ENCODE measurements at places on chromosomes 16 and 17.

- no peak for DNase-seq
These were observed 6.0 kb upstream of the KRT38 start for GRCh38 chr17:41446806-41447205.

DNA sequence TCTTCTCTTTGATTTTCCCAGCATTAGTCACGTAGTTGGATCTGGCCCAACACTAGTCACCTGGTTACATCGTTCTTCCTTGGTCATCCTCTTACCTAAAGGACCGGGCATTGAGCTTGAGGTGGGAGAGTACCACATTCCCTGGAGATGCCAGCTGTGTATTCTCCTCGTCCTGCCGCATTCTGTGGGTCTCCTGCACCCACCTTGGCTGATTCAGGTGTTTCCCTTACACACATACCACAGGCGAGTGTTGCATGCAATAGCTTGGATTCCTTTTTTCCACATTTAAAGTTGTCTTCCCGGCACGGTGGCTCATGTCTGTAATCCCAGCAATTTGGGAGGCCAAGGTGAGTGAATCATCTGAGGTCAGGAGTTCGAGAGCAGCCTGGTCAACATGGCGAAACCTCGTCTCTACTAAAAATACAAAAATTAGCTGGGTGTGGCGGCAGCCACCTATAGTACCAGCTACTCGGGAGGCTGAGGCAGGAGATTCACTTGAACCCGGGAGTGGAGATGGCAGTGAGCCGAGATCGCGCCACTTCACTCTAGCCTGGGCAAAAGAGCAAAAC is 21.6 kb upstream of the CLEC18C start:
- DNase-seq, result no peak

DNA sequence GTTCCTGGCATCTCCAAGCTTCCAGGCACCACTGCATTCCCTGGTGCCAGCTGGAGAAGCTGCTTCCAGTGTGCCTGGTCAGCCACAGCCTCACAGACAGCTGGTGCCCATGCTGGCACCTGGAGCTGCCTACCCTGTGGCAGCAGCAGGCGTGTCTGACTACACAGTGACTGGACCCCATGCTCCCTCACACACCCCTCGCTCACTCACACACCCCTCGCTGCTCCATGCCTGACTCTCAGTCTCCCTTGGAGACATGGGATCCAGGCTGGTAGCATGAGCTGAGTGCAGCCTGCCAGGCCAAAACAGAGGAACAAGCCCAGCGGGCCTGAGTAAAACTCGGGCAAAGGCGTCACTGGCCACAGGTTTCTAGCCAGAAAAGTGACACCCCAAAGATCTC is 59.1 kb upstream of the SMIM36 start:
- no peak for DNase-seq

GRCh38 chr16:87047221-87048037 is 269.8 kb downstream of the C16orf95 start:
- no peak for DNase-seq

DNA sequence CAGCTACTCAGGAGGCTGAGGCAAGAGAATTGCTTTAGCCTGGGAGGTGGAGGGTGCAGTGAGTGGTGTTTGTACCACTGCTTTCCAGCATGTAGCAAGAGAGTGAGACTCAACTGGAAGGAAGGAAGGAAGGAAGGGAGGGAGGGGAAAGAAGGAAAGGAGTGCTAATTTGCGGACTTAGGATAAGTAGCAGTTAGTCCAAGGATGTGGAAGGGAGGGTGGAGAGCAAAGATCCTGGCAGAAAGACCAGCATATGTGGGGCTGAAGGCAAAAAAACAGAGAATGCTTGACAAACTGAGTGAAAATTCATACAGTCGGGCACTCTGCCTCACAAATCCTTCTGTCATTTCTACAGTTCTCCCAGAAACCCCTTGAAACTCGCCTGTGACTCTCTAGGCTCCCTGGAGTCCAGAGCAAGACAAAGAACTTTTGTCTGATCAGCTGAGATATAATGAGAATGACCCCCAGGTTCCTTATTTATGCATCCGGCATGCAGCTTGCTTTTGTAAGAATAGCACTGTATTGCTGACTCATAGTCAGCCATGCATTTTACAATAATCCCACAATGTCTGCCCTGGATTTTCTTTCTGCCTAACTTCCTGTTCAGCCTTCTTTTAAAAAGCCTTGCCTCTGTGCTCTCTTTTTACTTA is 31.5 kb downstream of the CDK5RAP3 start:
- no peak for DNase-seq

- DNase-seq, result no peak
These were observed 6.9 kb upstream of the VPS53 start for GRCh38 chr17:721540-721937.

DNA sequence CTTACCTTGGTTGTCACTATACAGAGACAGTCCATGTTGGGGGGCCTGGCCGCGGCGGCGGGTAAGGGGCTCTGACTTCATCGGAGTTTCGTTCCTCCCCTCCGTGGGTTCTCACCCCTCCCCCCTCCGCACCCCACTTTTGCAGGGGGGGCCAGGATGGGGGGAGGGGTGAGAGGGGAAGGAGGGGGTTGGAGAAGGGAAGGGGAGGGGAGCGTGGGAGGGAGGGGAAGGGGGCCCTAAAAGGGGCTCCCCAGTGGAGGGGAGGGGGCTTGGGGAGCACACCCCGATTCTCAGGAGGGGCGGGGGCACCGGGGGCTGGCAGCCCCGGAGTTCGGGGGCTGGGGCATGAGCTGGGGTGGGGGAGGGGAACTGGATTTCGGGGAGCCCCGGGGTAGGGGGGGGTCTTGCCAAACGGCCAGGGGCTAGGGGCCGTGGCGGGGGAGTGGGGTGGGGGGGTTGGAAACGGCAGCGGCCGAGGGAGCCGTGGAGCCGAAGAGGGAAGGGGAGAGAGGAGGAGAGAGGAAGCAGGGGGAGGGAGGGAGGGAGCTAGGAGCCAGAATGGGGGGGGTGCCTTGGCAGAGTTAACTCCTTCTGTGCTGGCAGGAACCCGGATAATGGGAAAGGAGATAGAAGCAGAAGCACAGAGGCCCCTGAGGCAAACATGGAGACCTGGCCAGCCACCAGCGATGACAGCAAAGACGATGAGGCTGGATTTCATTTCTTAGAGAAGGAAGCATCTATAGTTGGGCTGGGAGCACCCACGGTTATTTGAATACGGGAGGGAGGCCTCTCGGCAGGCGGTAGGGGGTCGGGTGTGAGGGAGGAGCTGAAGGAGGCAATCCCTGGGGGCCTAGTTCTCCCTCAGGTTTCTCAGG is 2.3 kb downstream of the DLG4 start:
- peak; percentile 46 for DNase-seq

DNA sequence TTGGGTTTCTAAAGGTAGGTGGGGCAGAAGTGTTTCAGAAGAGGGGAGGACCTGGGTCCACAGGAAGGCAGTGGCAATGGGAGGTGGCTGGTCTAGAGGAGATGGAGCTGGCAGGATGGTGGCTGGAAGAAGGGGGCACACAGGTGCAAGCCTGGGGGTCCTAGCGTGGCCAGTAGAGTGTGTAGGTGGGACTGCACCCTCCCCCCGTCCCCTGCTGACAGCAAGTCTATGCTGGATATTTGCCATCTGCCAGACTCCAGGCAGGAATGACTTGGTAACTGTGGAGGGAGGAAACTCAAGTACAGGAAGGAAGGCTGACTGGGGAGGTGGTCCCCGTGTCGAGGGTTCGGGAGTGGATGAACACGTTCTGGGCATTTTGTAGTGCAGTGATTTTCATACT is 8.6 kb downstream of the MED9 start:
- no peak for DNase-seq

GRCh38 chr17:31496601-31497000 is 105.1 kb downstream of the RAB11FIP4 start:
- DNase-seq, result no peak

GRCh38 chr16:81734632-81735434 is 44.3 kb upstream of the PLCG2 start:
- no peak for DNase-seq

DNA sequence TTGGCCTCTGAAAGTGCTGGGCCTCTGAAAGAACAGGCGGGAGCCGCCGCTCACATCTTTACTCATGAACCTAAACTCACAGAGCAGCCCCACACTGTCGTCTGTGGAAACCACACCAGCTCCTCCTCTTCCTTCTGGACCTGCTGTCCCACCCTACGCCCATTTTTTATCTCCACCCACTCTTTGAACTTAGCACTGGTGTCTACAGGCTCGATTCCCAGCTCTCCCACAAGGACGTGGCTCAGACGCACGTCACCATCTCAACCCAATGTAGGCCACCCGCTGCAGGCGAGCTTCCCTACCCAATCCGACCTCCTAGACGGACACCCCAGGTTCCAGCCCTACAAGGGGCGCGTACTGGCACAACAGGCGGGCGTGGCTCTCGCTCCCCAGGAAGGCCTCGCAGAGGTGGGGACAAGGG is 62.2 kb downstream of the NXN start:
- DNase-seq, result no peak

DNA sequence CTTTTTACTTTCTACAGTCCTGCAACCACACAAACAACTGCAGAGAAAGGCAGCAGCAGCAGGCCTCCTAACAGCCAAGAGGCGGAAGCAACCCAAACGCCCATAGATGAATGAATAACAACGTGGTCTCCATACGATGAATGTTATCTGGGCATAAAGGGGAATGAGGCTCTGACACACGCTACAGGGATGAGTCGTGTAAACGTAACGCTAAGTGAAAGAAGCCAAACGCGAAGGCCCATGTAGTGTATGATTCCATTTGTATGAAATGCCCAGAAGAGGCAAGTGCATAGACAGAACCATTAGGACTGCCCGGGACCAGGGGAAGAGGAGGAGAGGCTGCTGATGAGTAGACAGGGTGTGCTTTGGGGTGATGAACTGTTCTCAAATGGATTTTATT is 94.8 kb upstream of the DNAH17 start:
- no peak for DNase-seq

DNA sequence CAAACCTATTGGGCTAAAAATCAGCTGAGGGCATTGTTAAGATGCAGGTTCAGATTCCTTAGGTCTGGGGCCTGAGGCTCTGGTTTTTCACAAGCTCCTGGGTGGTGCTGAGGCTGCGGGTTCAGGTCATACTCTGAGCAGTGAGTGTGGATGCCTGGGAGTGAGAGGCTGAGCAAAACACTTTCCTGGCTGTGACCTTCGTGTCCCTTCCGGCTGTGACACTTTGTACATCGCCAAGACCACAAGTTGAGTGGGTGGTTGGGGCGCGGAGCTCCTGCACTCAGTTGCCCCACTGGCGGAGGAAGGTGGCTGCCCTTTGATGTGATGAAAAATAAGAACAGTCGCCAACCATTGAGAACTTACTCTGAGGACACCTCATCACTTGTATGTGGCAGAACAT is 24.8 kb downstream of the CCR7 start:
- peak; percentile 82 for DNase-seq

- DNase-seq, result no peak
These were observed 227.8 kb downstream of the CCDC182 start for GRCh38 chr17:57517273-57517631.

GRCh38 chr17:3543453-3543852 is 14.2 kb downstream of the TRPV3 start:
- no peak for DNase-seq

GRCh38 chr17:16878084-16878483 is 93.8 kb downstream of the TNFRSF13B start:
- no peak for DNase-seq

- no peak for DNase-seq
These were observed 10.4 kb downstream of the PRSS54 start for GRCh38 chr16:58284469-58284868.

GRCh38 chr17:1153795-1154546 is 25.8 kb downstream of the ABR start:
- DNase-seq, result no peak

DNA sequence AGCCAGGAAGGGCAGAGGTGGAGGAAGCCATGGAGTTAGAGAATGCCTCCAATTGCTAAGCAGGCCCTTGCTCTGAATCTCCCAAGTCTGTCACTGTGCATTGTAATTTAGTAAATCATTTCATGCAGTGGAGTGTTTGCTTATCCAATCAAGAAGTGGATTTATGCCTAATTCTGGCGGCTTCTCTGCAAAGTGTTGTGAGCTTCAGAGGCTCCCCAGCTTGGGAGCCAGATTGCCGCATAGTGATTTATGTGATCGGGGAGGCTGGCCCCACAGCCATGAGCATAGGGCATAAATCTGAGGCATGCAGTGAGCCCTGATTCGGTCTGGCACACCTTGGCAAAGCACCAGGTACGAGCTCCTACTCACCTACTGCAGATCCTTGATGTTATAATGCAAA is 520.8 kb downstream of the HS3ST4 start:
- no peak for DNase-seq

- peak; percentile 39 for DNase-seq
These were observed 39.8 kb downstream of the ZNF778 start for GRCh38 chr16:89257281-89257731.

DNA sequence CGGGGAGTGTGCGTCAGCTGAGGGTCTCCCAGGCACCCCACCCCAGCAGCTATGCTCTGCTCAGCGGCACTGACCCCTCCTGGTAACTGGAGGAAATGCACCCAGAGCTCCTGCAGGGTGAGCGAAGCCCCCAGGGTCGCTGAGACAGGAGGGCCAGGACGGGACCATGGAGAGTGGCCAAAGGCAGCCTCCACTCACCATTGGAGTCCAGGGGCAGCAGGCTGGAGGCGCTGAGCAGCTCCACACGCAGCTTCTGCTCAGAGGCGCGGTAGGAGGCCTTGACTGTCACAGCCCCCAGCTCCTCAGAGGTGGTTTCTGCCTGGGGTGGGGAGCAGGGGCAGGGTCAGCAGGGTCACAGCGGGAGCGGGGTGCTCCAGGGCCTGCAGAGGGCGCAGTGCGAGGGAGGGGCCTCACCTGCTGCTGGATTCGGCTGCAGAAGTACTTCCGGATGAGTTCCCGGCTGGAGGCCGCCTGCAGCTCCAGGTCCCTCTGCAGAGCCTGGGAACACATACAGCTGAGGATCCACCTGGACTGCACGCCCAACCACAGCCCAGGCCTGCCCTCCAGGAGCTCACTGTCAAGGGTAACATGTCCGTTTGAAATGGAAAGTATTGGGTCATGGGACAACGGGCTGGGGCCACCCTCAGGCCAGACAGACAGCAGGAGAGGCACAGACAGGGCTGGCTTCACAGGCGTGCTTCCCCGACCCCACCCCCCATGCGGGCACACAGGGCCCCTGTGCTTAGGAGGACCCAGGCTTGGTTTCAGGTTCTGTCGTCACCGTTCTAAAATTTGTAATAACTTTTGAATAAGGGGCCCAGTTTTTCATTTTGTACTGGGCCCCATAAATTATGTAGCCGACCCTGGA is 13.8 kb downstream of the UNC13D start:
- peak; percentile 56 for DNase-seq

DNA sequence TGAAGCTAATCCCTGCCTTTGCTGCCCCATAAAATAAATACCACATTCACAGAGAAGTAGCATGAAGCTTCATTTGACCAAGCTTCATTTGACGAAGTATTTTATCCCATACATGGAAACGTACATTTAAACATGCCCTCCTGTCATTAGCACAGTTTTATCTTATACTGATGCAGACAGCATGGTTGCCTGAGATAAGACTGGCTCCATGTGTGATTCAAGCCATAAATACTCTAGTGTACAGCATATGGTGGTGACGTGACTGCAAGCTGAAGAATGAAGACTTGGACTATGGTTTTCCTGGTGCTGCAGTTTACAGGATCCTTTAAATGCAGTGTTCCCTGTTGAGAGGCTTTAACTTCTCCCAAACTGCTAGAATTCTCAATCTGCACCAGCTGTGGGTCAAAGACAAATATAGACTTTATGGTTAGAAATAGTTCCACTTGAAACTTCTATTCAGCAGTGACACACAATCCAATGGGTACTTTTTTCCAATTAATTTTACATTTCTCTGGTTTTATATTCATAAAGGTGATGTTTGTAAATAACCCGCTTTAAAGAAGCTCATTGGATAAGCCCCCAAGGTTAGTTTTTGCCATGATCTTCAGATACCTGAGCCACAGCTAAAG is 64.9 kb downstream of the CYB561 start:
- DNase-seq, result no peak

Measured in activated T-cell treated with anti-CD3 and anti-CD28 coated beads, Interleukin-2, amount 50 U/mL, for 48 hours (primary cell).